Caki2 (cell line): ENCODE measurements at places on chromosomes 13 and 19.
A peak's percentile ranks its signal among the peaks of the same experiment; 100 is the strongest.

DNA sequence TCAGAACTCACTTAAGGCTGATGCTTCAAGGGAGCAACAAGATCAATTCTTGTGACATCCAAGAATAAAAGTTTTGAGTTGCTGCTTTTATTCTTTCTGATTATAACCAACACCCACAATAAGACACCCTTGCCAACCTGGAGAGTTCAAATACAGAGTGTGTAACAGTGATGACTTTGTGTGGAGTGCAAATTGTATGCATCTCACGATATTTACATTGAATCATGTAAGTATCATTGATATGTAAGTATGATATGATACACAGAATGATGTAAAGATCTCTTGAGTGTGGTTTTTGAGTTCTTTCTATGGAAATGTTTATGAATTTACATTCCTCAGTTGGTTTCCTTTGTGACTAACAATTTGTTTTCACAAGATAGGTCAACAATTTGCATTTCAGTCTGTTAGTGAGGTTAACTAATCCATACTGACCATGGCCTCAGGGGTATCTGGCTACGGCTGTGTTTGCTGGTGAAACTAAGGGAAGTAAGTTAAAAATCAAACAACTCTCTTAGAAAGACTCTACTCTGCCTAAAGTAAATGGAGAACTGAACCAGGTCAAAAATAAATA is 12.4 kb downstream of the LHFPL6 start:
- DNase-seq, result no peak

GRCh38 chr19:16591803-16592556 is 19.8 kb upstream of the SLC35E1 start:
- peak; percentile 22 for DNase-seq

GRCh38 chr13:108985166-108985565 is 355.8 kb downstream of the MYO16 start:
- no peak for DNase-seq

DNA sequence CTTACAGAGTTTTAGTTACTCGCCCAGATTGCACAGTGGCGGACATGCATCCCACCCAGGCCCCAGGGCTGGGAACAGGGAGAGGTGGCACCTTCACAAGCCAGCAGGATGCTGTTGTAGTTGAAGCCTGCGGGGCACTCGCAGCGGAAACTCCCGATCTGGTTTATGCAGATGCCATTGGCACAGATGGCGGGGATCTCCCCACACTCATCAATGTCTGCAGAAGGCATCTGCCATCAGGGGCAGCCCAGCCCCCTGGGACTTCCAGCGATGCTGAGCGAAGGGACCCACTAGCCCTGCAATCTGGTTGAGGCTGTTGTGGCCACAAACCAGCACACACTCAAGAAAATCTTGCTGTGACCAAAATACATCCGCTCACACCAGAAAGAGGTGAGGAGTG is 44.6 kb downstream of the CCL25 start:
- DNase-seq, result no peak

DNA sequence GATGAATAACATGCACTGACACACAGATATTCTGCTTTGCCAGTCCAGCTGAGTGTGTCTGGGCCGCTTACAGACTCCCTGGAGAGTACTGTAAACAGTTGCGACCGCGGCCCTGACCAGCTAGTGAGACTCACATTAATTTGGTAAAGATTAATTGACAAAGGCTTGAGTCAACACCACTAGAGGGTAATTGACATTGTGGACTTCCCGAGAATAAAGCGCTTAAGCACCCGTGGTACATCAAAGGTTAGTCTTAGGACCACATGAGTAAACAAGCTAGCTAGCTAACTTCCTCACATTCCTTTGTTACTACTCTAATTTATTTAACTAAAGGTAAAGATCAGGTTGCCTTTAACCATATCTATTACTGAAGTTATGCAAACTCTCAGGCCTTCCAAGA is 624.4 kb upstream of the ARGLU1 start:
- peak; percentile 43 for DNase-seq

DNA sequence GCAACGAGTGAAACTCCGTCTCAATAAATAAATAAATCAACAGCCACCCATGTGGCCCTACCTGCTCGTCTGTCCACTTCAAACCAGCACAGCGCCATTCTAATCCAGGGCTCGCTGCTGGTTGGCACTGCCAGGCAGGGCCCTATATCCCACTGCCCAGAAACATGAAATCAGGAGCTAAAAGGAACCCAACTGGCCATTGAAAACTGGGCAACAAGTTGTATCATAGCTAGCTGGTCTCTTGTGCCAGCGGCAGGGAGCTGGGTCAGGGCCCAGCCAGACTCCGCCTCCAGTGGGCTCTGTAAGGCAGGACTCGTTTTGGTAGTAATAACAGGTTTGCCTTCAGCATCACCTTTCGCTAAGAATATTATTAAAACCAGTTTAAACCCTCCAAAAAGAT is 39.3 kb downstream of the GGACT start:
- DNase-seq, result no peak

DNA sequence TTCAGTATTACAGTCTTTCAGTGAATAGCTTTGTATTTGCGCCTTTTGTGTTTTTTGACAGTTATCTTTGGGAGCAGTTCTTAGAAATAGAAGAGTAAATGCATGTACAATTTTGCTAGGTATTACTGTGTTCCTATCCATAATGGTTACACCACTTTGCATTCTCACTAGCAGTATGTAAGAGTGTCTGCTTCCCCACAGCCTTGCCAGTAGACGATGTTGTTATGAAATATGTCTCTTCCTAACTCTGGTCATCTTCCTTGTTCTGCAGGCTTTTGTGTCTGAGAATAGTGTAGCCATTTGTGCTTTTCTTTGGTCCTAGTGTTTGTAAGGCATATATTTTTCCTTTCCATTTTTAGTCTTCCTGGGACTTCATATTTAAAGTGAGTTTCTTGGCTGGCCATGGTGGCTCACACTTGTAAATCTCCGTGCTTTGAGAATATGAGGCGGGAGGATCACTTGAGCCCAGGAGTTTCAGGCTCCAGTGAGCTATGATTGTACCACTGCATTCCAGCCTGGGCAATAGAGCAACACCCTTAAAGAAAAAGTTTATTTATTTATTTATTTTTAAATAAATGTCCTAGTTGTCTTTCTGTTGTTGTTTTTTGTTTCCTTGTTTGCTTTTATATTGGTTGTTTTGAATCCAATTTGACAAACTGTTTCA is 140.3 kb downstream of the PDS5B start:
- no peak for DNase-seq

DNA sequence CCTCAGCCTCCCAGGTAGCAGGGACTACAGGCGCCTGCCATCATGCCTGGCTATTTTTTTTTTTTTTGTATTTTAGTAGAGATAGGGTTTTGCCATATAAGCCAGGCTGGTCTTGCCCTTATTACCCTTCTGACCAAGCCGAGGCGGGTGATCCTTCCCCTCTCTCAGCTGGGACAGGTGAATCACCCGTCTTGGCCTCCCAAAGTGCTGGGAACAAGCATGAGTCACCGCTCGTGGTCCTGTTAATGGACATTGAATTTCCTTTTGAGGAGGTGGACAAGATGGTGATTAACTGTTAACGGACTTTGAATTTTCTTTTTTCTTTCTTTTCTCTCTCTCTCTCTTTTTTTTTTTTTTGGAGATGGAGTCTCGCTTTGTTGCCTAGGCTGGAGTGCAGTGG is 10.6 kb downstream of the CD70 start:
- peak; percentile 92 for DNase-seq

DNA sequence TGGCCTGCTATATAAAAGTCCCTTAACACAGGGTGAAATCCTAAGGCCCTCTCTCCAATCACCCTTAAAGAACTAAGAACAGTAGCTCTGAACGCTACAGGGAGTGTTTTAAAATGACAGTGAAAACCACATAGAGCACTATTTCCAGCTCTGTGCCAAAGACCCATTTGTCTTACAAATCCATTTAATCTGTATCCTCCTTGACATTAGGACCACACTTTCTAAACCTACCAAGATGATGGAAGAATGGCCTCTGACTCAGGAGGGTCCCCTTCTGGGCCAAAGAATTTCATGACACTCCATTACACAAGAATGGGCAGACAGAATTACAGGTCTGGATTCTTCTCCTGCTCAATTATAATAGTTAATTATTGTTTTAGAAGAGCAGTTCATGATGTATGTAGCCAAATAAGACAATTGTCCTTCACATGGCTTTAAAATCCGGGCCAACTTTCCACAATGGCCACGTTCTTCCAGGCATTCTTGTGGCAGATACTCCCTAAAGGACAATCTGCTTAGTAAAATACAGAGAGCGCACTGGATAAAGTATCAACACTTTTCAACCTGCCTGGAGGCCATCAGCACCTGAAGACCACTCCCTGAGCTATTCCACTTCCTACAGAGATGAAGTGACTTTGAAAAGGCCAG is 61.0 kb downstream of the STK24 start:
- no peak for DNase-seq

GRCh38 chr19:38190793-38191192 is 33.2 kb downstream of the DPF1 start:
- DNase-seq, result no peak

DNA sequence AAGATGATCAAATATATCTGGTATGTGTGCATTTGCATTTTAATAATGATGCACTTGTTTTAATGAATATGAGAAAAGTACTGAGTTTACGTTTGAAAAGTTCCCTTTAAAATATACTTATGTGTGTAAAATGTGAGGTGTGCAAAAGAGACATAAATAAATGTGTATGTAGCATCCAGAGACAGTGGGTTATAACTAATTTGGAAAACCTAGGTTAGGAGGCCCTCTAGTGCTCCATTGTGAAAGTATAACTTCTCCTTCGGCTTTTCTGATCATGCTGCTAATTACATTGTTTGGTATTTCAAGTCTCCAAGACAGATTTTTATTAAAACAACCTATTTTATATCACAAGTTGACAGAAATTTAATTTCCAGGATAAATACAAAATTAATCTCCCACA is 30.1 kb downstream of the SCEL start:
- DNase-seq, result peak; percentile 13

- DNase-seq, result no peak
These were observed 27.1 kb downstream of the TSSK6 start for GRCh38 chr19:19487950-19488874.

DNA sequence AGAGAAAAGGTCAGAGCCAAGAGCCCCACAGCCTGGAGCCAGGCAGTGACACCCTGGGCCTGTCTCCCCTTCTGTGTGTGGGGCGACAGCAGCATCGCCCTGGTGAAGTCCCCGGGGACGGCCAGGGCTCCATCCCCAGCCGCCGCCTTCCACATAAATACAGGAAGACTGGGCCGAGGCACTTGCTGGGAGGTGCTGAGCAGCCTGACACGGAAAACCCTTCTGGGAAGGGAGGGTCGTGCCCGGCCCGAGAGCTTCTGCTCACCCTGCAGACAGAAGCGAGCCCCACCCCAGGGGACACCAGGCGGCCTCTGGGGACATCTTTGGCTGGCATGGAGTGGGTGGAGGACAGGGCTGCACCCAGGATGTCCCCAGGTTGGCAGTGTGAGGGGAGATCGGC is 5.1 kb downstream of the FGF22 start:
- DNase-seq, result no peak

DNA sequence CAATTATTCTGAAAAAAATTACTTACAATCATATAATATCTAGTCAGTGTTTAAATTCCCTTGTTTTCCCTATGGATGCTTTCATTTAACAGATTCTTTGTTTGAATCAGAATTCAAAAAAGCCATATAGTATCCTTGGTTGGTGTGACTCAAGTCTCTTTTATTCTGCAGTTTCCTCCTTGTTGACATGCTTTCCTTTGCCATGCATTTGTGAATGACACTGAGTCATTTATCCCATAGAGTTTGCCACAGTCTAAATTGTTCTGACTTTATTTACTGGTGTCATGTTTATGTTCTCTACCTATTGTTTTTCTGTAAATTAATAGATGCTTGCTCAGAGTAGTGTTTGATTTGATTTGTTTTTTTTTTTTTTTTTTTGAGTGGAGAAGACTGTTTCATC is 893.8 kb upstream of the SLC10A2 start:
- DNase-seq, result no peak

DNA sequence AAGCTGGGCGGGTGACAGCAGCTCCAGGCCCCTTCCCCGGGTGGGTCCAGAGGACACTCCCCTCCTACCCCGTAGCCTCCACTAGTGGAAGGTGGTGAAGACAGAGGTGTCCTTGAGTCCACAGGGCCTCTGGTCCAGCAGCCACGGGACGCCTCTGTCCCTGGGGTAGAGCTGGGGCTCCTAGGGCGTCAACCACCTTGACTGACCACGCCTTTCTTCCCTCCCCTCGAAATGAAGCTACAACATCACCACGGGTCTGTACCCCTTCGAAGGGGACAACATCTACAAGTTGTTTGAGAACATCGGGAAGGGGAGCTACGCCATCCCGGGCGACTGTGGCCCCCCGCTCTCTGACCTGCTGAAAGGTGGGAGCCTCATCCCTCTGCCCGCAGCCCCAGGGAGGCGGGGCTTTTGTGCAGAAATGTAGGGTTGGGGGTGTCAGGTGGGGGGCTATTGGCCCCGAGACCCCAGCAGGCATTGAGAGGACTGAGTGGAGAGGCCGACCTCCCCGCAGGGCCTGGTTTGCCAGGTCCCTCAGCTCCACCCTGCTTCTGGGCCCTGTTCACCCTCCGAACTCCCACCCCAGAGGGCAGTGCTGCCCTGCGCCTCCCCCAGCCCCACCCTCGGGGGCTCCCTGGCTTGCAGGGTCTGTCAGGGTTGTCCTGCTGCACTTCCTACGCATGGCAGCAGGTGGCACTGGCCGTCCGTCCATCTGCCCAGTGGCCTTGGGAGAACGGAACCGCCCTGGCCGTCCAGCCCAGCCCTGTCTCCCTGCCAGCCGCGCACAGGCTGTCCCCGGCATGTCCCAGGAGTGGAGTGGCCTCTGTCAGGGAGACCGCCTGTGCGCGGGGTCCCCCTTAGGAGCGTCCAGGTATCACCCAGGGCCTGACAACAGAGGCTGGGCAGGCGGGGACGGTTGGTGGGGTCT is 15.7 kb downstream of the STK11 start:
- no peak for DNase-seq

DNA sequence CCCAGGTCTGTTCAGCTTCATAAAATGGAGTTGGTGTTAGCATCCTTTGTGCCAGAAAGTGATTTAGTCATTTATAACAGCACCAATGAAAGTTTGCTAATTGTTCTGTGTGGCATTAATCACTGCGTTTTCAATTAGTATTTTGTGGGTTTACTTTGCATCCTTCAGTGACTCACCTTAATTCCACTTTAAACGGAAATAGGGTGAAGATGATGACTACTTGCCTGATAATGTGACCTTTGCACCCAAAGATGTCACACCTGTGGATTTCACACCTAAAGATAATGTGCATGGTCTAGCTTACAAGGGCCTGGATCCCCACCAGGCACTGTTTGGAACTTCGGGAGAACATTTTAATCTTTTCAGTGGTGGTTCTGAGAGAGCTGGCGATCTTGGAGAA is 15.0 kb downstream of the GPATCH1 start:
- DNase-seq, result no peak

DNA sequence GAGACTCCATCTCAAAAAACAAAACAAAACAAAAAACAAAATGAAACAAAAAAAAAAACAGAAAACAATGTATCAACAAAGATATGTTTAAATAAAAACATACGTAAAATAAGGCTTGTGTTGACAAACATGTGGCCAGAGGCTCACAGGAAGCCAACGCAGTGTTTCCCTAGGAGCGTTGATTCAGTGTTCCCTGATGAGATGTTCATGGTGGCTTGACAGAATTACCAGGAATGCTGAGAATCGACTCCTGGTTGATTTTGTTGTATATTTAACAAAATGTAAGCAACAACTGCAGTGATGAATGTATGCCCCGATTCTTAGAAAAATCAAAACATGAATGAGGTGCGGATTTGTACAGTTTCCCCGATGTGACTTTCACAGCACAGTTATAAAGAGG is 8.9 kb upstream of the ZNF787 start:
- DNase-seq, result no peak

GRCh38 chr19:8036434-8037099 is 16.0 kb upstream of the CCL25 start:
- no peak for DNase-seq
